ENCODE measurements at places on chromosomes 4 and X. TPM values are rescaled to one million over a fixed set of nuclear protein-coding genes. Genes with fewer than 3 reads are reported as not detected.

Gene FNIP2
- 22.6 TPM for total RNA-seq

Gene SOWAHD
- total RNA-seq = 0.23 TPM

Gene CSAG2
- total RNA-seq = not detected

Gene MAGEB2
- not detected for total RNA-seq

Gene PASD1
- not detected for total RNA-seq

Gene CTPS2
- 6.0 TPM for total RNA-seq

Gene POU4F2
- not detected for total RNA-seq

Gene RAB28
- 13.1 TPM for total RNA-seq

Gene ZNF141
- total RNA-seq = 24.4 TPM

Gene EDNRA
- not detected for total RNA-seq

Gene GPR34
- total RNA-seq = 6.0 TPM

Gene GPR143
- total RNA-seq = not detected

Gene FMR1NB
- not detected for total RNA-seq

Gene PTTG2
- total RNA-seq = 0.82 TPM

Gene DNAAF6
- not detected for total RNA-seq

DNA sequence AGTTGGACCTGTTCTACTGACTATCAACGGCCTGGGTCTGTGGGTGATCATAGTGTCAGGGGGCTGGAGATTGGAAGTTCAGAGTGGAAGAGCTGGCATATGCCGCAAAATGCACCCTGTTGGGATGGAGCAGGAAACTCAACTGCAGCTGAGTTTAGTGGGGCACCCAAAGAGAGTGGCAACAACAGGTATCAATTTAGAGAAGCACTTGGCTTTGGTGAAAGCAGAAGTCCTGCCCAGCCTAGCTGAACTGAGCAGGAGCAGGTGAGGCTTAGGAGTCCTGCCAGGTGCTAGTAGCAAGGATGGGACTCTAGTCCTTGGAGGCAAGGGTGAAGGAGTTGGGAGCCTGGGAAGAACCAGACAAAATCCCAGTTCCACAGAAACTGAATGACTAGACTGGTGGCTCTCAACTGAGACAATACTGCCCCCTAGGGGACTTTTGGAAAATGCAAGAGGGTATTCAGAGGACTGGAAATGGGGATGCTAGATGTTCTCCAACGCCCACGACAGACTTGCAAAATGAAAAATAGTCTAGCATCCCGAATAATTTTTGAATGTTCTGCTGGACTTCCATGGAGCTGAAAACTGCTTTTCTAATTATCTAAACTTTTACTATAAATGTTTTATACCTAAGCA is 49.4 kb downstream of the RTL9 start:
- peak; percentile 75 for DNase-seq

- no peak for DNase-seq
Measured at GRCh38 chrX:41723826-41724225, at the start of gene GPR82. Gene GPR82 (plus strand): TSS chrX:41724181. CDS start chrX:41727027, 2,846 bp downstream.

DNA sequence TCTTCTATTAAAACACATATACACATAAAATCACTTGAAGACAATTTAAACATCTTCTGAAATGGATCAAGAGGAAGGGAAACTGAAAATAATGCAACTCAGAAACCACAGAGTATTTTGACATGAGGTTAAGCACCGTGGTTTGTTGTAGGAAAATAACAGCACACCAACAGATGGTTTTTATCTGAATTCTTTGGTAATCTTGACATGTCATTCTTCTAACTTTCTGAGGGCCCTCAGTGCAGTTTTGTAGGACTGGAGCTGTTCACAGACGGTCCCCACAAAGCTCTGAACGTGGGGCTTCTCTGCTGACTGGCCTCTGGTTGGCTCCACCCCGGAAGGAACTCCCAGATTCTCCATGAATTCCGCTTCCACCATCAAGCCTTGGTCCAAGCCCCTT is 16.0 kb upstream of the TLR8 start:
- no peak for DNase-seq

- DNase-seq = no peak
Measured at GRCh38 chr4:78552389-78553042, 946 bp downstream of the ANXA3 start.

DNA sequence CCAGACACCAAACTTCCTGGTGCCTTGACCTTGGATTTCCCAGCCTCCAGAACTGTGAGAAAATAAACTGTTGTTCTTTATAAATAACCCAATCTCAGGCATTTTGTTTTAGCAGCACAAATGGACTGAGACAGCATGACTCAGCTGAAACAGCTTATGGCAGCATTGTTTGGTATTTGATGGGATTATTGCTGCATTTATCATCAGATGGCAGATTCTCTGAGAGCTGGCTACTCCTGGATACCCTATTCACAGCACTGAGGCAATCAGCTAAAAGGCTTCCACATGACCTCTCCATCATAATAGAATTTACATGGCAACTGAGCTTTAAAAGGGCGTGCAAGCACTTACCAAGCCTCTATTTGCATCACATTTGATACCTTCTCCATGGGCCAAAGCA is 623.1 kb upstream of the CPEB2 start:
- no peak for DNase-seq

DNA sequence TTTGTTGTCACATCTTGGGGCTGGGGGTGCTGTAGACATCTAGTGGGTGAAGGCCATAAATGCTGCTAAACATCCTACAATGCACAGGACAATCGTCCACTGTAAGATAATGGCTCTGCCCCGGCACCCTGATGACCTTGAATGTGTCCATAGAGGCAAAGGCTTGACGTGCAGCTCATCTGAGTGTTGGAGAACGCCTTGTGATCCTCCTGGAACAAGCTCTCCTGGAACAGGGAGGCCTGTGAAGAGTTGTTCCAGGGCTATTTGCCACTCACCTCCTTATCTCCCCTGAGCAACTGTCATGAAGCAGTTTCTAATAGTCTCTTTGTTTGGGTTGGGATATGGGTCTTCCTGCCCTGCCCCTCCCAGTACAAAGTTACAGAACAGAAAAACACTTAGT is 15.2 kb upstream of the PCYT1B start:
- no peak for DNase-seq

DNA sequence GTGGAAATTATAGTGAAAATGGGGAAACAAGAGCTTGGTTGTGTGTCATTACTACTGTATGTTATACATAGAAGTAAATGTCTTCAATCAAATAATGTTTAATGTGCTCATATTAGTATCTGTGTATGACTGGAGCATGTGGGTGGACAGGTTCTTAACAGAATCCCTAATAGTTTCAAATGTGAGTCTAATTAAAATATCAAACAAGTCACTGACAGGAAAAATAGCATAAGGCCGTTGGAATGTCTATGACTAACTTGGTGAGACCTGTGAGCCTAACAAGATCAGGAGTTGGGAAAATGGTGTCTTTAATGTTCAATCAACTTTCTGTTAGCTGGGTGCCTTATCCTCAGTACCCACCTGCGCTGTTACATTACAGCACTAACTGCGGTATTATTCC is 6.2 kb upstream of the CXCL3 start:
- no peak for DNase-seq

DNA sequence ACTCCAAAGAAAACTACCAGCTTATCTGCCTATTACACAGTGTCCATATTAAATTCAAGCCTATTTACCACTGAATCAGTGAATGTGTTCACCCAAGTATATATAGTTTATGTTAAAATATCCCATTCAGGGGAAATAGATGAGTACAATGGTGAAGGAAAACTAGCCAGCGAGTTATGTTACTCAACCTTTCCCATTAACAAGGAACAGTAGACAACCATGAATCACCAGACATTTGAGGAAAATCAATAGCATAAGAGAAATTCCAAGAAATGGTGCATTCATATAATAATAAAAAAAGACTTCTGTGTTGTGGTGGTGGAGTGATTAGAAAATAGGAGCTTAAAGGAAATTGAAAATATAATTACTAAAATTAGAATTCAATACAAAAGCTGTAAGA is 21.3 kb downstream of the IQCM start:
- no peak for DNase-seq

GRCh38 chrX:97057349-97057909 is 173.7 kb downstream of the RPA4 start:
- no peak for DNase-seq

GRCh38 chr4:110275871-110276270 is 77.5 kb upstream of the ELOVL6 start:
- DNase-seq = no peak

GRCh38 chrX:40107291-40108161 is 9.8 kb upstream of the BCOR start:
- no peak for DNase-seq

- no peak for DNase-seq
Measured at GRCh38 chr4:38672397-38673129, 8.6 kb downstream of the KLF3 start.

GRCh38 chr4:67109276-67109675 is 436.0 kb downstream of the CENPC start:
- no peak for DNase-seq

- no peak for DNase-seq
Measured at GRCh38 chr4:86626066-86626465, 32.0 kb downstream of the PTPN13 start.

GRCh38 chrX:24335871-24336270 is 22.0 kb upstream of the SUPT20HL2 start:
- DNase-seq = no peak

- DNase-seq = no peak
Measured at GRCh38 chrX:46257451-46257879, 287.8 kb downstream of the ZNF674 start.

DNA sequence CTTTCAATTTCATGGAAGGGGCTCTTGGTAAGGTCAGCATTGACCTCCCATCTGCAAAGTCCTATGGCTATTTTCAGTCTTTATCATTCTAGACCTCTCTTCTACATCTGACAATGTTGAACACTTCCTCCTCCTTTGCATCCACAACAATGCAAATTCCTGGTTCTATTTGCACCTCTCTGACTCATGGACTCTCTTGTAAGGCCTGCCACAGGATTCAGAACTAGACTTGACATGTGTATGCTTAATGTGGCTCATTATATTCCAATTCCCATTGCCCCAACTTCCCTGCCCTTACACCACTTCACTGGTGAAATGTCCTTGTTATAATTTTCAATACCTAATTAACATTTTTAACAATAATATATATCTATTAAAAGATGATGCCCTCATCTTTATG is 314.3 kb upstream of the FGF13 start:
- DNase-seq = no peak

DNA sequence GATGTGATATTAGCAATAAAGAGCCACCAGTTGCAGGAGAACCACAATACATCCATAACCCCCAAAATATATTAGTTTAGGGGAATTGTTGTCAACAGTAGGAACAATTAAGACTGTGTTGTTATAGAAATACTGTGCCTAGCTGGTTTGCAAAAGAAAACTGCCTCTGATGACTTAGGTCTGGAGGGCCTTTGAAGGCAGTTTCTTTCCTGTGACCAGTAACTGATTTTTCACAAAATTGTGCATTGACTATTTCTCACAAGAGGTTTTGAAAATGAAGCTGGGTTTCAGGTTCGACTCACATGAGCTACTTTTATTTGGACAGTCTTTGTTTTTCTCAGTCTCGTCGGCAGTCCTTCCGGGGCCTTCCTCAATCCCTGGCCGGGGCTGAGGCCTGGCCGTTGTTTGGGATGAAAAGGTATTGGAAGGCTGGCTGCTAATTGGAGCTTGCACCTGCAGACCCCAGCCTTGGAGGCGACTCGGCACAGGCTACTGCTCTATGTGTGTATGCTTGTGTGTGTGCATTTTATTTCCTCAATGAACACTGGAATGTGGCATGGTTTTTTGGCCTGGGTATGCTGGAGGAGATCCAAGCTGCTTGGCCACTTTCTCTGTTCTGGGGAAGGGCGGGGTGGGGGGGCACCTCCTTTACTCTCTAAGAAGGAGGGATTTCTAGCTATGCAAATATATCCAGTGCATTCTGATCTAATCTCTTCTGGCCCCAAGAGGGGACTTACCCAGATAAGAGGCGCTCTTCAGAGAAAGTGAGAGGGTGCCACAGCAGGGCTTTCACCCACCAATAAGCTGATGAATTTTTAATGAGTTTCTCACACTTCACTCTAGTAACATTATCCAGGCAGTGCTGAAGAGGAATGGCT is 49.5 kb upstream of the LNX1 start:
- no peak for DNase-seq

DNA sequence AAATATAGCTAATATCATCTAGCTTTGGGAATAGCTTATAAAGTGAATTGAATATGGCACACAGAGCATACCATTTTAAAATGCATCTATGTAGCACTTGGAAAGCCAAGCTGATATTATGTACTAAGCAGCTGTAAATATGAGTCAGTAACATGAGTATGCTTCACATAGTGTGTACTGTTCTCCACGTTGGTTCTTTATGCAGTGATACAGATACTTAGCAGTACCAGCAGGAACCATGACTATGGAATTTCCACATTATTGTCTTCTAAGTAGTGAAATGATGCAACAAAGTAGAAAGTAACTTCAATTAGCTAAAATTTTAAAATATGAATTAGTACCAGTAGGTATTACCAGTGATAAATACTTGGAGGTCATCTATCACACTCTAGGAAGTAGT is 320.1 kb downstream of the BMPR1B start:
- no peak for DNase-seq

DNA sequence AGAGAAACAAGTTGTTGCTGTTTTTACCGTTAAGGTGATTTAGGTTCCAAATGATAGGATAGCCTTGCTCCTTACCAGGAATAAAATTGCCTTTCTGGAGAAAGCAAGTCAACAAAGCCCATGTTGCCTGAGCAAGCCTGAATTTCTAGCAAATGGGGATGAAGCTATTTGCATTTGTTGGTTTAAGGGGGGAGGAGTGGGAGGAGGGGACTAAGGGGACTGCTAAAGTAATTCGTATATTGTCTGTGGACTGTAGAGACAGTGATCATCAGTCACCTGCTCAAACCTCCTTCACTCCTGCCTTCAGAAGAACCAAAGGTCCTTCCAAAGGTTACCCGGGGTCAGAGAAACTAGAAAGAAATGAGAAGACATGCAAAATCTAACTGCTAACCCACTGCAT is 65.8 kb downstream of the SCML2 start:
- no peak for DNase-seq

- no peak for DNase-seq
Measured at GRCh38 chr4:118175506-118175905, 141.2 kb downstream of the NDST3 start.

DNA sequence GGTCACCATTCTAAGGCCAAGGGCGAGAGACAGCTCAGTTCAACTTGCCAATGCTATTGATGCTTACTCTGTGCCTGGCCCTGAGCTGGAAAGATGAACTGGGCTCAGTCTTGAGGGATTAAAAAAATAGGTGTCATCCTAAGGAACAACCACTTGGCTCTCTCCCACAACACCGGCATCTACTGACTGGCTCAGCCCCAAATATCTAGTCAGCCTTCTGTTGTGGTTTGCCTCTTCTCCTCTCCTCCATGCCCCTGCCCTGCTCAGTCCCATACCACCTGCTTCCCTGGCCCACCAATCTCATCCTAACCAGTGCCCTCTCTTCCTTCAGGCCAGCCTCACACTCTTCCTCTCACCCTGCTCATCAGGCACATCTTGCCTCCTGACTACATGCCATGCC is 29.6 kb downstream of the KDM5C start:
- no peak for DNase-seq

- DNase-seq = no peak
Measured at GRCh38 chr4:1627417-1628313, 56.4 kb downstream of the FAM53A start.
